Neural progenitor cell (in vitro differentiated cells): ENCODE measurements at places on chromosomes 4 and X. TPM values are rescaled to one million over a fixed set of nuclear protein-coding genes. Genes with fewer than 3 reads are reported as not detected.
A peak's percentile ranks its signal among the peaks of the same experiment; 100 is the strongest.

- no peak for DNase-seq
- no peaks in the 10 kb centered on the region for H3K4me1 ChIP-seq
- H3K27ac ChIP-seq = no peak overlapping the region
- no peak overlapping the region for H3K4me3 ChIP-seq
Observed at GRCh38 chr4:40152637-40153036, 44.2 kb upstream of the RHOH start.

DNA sequence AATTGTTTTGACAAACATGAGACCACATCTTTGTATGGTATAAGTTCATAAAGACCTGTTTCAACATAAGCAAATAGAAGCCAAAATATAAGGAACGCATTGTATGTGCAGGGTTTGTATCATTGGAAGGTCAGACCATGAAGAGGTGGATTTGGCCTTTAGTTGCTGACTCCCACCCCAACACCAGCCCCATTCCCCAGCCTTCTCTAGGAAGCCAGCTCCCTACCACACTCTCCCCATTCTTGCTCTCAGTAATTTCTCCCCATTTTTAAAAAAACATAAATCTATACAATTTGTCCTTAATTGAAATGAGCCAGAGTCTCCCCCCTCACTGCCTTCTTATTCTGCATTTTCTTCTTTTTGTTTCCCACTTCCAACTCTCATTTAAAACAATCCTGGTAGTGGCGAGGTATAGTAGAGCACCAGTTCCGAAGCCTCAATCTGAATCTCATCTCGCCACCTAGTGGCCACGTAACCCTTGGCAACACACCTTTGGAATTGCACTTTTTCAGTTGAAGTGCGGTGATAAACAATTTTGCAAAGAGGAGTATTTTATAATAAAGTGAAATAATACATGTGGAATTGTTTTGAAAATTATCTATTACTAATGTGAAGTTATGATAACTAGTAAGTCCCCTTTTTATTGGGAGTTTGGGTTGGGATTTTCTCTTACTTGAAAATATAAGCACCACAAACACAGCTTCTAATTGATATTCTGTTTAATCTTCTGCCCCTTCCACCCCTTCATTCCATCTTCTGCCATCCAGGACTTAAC is 126.6 kb downstream of the ASB9 start:
- no peak overlapping the region for H3K27ac ChIP-seq
- DNase-seq = peak; percentile 54
- H3K27me3 ChIP-seq = no peaks in the 10 kb centered on the region
- H3K36me3 ChIP-seq = no peaks in the 10 kb centered on the region
- no peak overlapping the region for H3K4me3 ChIP-seq
- no peaks in the 10 kb centered on the region for H3K4me1 ChIP-seq

DNA sequence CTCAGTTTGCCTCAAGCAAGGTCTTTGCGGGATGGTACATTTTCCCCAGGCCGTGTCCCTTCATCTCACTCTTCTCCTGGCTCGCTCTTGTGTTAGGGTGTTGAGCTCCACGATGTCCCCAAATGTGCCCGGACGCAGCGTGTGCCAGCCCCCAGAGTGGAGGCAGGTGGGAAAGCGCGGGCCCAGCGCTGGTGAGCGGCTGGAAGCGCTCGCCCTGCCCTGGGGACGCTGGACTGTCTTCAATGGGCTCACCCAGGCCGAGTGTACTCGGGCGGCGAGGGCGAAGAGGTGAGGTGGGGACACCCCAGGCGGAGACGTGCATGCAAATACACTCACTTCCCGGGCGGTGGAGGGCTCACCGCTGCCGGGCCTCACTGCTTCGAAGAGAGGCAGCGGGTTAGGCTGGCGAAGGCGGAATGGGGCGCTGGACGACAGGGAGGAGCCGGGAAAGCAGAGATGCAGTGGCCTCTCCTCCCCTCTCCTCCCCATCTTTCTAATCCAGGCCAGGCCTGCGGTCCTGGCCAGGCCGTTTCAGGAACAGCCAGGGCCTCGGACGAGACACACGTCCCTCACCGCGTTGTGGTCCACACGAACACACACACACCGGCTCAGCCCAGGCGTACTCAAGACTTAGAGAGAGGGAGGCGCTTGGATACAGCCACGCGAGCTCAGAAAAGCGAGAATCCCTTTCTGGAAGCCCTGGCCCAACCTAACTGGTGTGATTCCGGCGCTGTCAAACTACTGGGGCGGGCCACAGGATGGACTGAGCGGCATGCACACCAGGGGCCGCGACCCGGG is 2.2 kb downstream of the NKX6-1 start:
- H3K36me3 ChIP-seq = no peaks in the 10 kb centered on the region
- H3K27me3 ChIP-seq = peaks cover 99% of the 10 kb centered on the region
- peak; percentile 71 for DNase-seq
- no peak overlapping the region for H3K27ac ChIP-seq

GRCh38 chr4:77073981-77074380 is 1.8 kb downstream of the CCNI start:
- H3K4me3 ChIP-seq = peak overlapping the region; percentile 88
- DNase-seq = no peak
- H3K36me3 ChIP-seq = peaks cover 7% of the 10 kb centered on the region
- H3K27ac ChIP-seq = no peak overlapping the region

DNA sequence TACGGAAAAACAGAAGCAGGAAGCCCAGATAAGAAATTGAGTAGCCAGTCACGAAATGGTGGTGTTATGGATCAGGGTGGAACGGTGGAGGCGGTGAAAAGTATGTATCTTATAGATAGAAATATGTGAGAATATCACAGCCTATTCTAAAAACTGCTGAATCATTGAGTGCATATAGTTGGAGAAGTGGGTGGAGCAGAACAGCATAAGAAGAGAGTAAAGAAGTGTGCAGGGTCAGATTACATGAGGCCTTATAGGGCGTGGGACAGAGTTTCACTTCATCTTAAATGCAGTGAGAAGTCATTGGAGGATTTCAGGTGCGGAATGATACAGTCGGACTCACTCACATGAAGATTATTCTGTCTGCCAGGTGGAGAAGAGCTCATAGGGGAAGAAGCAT is 293.1 kb downstream of the TRIML1 start:
- H3K4me3 ChIP-seq = no peak overlapping the region
- no peak overlapping the region for H3K27ac ChIP-seq
- no peak for DNase-seq
- no peaks in the 10 kb centered on the region for H3K27me3 ChIP-seq
- no peaks in the 10 kb centered on the region for H3K36me3 ChIP-seq

DNA sequence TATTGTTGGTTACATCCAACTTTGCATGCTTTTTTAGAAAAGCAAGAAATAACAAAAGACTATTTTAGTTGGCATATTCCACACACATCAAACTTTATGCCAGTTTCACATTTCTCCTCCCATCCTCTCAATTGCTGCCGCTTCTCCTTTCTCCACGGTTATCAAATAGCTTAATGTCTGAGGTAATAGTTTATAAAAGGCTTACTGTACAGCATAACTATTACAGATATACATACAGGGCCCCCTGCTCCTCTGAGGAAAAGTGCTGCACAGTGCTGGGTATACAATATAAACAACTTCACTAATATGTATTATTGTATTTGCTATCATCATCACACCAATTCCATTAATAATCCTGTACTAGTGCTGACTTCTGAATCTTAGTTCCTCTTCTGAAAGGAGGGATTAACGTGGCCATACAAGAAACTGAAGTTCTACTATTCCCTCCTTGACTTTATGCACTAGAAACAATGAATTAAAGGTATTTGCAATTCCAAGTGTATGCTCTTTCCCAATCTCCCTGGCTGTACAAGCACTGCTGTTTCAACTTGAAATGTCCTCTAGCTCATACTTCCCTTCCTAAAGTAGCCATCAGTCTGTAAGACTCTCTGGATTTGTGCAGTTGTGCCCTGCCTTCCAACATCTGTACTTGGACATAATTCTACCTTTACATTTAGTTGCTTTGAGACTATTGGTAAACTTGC is 2.5 kb downstream of the CCNI start:
- H3K27me3 ChIP-seq = no peaks in the 10 kb centered on the region
- H3K4me1 ChIP-seq = peaks cover 36% of the 10 kb centered on the region
- peak overlapping the region; percentile 88 for H3K4me3 ChIP-seq

DNA sequence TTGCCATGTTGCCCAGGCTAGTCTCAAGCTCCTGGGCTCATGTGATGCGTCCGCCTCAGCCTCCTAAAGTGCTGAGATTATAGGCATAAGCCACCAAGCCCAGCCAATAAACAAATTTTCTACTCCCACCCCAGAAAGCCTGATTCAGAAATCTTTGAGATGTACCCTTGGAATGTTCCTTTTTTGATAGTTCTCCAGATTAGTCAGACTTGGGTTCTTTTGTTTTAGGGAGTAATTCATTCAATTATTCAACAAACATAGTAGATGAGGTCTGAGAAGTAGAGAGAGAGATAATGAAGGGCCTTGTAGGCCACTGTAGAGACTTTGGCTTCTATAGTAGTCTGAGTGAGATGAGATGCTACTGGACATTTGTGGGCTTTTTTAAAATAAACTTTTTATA is 27.8 kb downstream of the RP2 start:
- DNase-seq = no peak
- H3K27ac ChIP-seq = no peak overlapping the region
- H3K4me1 ChIP-seq = no peaks in the 10 kb centered on the region
- H3K4me3 ChIP-seq = no peak overlapping the region
- H3K36me3 ChIP-seq = no peaks in the 10 kb centered on the region

- H3K36me3 ChIP-seq = no peaks in the 10 kb centered on the region
- peaks cover 74% of the 10 kb centered on the region for H3K4me1 ChIP-seq
- no peaks in the 10 kb centered on the region for H3K27me3 ChIP-seq
- no peak for DNase-seq
Observed at GRCh38 chr4:81422595-81422994, 49.1 kb downstream of the RASGEF1B start.

- no peaks in the 10 kb centered on the region for H3K27me3 ChIP-seq
- H3K36me3 ChIP-seq = no peaks in the 10 kb centered on the region
- no peaks in the 10 kb centered on the region for H3K4me1 ChIP-seq
- H3K27ac ChIP-seq = no peak overlapping the region
- no peak overlapping the region for H3K4me3 ChIP-seq
Observed at GRCh38 chrX:11478911-11479310, 185.7 kb downstream of the AMELX start.

DNA sequence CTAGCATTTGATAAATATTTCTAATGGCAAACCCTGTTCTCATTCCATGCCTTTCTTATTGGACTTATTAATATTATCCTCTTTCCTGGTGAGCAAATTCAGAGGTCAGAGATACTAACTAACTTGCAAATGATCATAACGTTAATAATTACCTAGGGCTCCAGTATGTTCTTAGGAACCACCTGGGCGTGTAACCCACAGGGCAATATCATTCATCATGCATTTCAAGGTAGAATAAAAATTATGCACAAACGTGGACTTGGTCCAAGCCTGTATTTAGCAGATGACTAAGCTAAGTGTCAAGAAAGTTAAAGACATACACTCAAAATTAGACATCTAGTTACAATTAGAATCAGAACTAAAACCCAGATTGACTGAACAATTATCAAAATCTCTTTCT is 850.1 kb downstream of the TRIML1 start:
- peaks cover 4% of the 10 kb centered on the region for H3K36me3 ChIP-seq
- H3K4me3 ChIP-seq = no peak overlapping the region
- H3K4me1 ChIP-seq = no peaks in the 10 kb centered on the region
- H3K27ac ChIP-seq = no peak overlapping the region
- DNase-seq = no peak

- no peaks in the 10 kb centered on the region for H3K4me1 ChIP-seq
- no peaks in the 10 kb centered on the region for H3K27me3 ChIP-seq
- no peak overlapping the region for H3K27ac ChIP-seq
- H3K36me3 ChIP-seq = peaks cover 45% of the 10 kb centered on the region
- no peak for DNase-seq
Observed at GRCh38 chrX:40050532-40050931, 47.2 kb downstream of the BCOR start.

- H3K27me3 ChIP-seq = no peaks in the 10 kb centered on the region
- no peaks in the 10 kb centered on the region for H3K4me1 ChIP-seq
- no peaks in the 10 kb centered on the region for H3K36me3 ChIP-seq
- DNase-seq = no peak
- H3K4me3 ChIP-seq = no peak overlapping the region
- no peak overlapping the region for H3K27ac ChIP-seq
Observed at GRCh38 chr4:74067586-74067985, 29.1 kb upstream of the CXCL3 start.

- H3K36me3 ChIP-seq = no peaks in the 10 kb centered on the region
- H3K4me1 ChIP-seq = peaks cover 5% of the 10 kb centered on the region
- H3K4me3 ChIP-seq = peak overlapping the region; percentile 60
- no peak overlapping the region for H3K27ac ChIP-seq
- peak; percentile 76 for DNase-seq
- peaks cover 5% of the 10 kb centered on the region for H3K27me3 ChIP-seq
Observed at GRCh38 chr4:7103607-7104365, 35.9 kb upstream of the GRPEL1 start.

DNA sequence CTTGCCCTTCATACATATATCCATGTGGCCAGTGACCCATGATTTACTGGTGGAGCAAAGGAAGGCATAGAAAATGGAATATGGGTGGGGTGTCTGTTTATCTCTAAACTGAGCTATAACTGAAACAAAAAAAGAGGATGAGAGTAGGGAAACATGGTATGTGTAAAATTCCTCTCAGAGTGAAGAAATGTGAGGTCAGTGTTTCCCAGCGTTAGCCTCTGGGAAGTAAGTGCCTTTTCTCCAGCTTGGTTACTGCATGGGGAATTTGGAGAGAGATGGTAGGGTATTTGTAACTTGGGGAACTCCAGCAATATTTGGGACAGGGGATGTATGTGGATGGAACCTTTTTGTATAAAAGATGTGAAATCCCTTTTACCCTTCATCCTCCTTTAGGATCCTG is 89.4 kb downstream of the AFF1 start:
- H3K4me3 ChIP-seq = no peak overlapping the region
- H3K36me3 ChIP-seq = no peaks in the 10 kb centered on the region
- no peak for DNase-seq
- H3K4me1 ChIP-seq = peaks cover 46% of the 10 kb centered on the region
- H3K27ac ChIP-seq = no peak overlapping the region
- no peaks in the 10 kb centered on the region for H3K27me3 ChIP-seq

DNA sequence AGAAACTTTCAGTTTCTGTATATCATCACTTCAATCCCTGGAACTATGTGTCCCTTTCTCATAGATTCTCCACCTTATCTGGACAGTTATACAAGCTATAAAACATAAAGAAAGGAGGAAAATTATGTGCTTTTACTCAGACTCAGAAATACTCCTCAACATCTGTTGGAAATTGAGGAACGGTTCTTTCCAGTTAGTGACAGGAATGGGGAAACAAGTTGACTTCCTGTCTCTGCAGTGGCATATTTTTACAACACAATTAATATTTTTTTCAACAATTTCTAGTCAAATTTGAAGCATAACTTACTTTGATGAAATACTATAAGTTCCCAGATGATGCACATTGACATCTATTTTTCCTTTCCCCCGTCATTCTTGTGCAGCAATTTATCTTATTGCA is 27.9 kb downstream of the ABHD18 start:
- peaks cover 4% of the 10 kb centered on the region for H3K36me3 ChIP-seq
- H3K27ac ChIP-seq = no peak overlapping the region
- H3K27me3 ChIP-seq = no peaks in the 10 kb centered on the region
- H3K4me1 ChIP-seq = no peaks in the 10 kb centered on the region
- no peak overlapping the region for H3K4me3 ChIP-seq

GRCh38 chr4:130336585-130337217 is 1240.7 kb downstream of the C4orf33 start:
- H3K27ac ChIP-seq = no peak overlapping the region
- no peaks in the 10 kb centered on the region for H3K36me3 ChIP-seq
- no peaks in the 10 kb centered on the region for H3K4me1 ChIP-seq
- H3K27me3 ChIP-seq = no peaks in the 10 kb centered on the region

GPRIN3 gene
- 0.15 TPM in 2 replicates for total RNA-seq

ARX gene
- 5.3 and 9.0 TPM in 2 replicates for total RNA-seq

ENAM gene
- total RNA-seq = not detected in 2 replicates

MAGEC3 gene
- total RNA-seq = not detected in 2 replicates

SSX2 gene
- total RNA-seq = not detected in 2 replicates

CLCN4 gene
- total RNA-seq = 6.5 and 6.6 TPM in 2 replicates

ADH4 gene
- not detected in 2 replicates for total RNA-seq
